ENCODE measurements at places on chromosomes 7 and 10.

- DNase-seq, result no peak
These were observed 109.5 kb upstream of the GJD4 start for GRCh38 chr10:35495521-35496119.

GRCh38 chr7:46812101-46812675 is 769.7 kb downstream of the TNS3 start:
- DNase-seq, result no peak

GRCh38 chr10:36437367-36437766 is 688.0 kb upstream of the ANKRD30A start:
- no peak for DNase-seq

DNA sequence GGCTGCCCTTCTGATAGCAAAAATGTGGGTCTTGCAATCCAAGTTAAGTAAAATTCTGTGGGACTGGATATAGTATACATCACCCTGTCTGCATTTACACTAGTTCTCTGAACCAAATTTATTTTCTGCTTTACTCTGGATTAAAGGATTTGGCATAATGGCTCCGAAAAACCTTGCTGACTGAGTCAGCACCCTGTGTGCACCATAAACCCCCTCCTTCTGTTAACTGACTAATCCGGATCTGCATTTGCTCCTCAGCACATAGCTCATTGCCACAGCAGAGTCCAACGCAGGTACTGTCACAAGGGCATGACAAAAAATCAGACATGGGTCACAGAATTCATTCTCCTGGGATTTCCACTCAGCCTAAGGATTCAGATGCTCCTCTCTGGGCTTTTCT is 1.3 kb downstream of the OR2A5 start:
- no peak for DNase-seq

DNA sequence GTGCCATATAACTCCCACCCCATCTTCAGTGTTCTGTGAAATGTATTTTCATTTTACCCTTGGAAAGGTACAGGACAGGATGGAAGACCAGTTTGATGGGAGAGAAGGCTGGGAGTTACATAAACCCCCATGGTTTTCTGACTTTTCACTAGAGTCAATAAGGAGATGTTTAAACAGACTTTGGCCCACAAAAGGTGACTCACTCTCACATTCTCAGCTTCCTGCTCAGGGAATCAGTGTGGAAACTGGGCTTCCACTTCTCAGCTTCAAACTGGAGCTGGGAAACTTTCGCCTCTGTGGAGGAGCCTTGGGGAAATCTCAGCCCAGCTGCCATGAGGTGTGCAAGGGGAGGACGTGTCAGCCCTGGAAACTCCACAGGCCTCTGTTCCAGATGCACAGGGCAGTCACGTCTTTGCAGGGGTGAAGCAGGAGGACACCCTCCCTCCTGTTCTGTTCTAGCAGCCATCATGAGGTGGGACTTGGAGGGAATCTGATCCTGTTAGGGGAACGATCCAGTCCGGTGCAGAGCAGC is 560.5 kb upstream of the GALNT17 start:
- DNase-seq, result peak; percentile 49
